ENCODE measurements at places on chromosomes 3 and 15.

GRCh38 chr3:141894524-141895176 is 18.2 kb downstream of the ATP1B3 start:
- no peak for DNase-seq

DNA sequence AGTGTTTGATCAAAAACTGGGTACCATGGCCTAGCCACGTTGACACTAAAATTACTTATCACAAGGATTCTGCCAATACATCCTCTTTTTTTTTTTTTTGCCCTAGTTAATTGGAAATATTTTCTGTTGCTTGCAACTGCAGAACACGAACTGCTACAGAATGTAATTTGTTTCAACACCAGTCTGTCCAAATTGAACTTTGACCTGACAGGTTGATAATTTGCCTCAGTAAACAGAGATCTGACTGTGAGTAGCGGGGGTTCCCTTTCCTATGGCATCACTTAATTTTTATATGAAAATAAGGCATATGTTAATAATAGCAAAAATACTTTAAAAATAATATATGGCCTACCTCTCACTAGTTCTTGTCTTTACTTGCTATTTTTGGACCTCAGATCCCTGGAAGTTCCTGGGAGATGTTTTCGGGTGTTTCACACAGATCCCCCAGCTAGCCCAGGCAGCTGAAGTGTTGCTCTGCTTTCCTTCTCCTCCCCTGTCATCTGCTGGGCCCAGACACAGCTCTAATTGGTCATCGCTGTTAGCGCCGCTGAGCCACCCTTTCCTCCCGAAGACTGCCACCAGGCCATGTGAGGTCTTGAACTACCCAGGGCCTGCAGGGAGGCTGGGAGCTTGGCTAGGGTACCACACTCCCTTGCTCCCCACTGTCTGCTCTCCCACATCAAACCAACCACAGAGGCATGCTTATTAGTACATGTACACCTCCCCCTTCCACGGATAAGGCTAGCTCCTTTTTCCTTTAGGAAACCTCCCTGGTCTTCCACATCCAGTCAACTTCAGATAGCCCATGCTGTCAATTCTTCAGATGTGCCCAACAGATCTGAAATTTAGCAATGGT is 89.8 kb upstream of the RNF7 start:
- DNase-seq, result no peak

GRCh38 chr15:57477736-57478522 is 101.6 kb downstream of the CGNL1 start:
- peak; percentile 24 for DNase-seq

DNA sequence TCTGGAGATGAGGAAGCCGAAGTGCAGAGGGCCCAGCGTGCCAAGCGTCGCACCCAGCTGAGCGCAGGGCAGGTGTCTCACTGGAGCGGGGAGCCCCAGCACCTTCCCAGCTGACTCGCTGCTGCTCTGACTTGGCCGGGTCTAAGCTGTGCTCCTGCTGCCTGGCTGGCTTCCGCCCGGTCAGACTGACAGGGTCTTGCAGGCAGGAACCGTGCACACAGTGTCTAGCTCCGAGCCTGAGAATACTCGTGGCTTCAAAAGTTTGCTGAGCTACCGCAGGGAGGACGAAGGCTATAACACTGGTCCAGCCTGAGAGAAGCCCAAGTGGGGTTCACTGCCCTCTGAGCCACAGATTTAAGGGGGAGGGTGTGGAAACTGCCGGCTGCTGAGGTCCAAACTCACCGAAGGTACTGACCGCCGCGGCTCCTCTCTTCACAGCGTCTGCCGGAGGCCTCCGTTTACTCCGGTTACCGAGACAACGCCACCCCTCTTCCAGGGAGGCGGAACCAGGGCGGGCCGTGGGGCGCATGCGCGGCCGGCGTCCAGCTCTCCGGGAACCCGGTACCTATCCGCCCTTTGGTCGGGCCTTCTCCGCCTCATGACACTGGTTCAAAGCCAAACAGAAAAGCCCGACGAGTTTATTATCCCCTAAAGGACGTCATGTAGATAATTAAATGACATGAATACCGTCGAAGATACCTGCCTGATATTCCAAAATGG is at the start of gene CFAP44:
CFAP44 (minus strand) TSS at position 443 of the 720 bp plus-strand sequence. CDS start 7,829 bp downstream, outside the sequence.
- DNase-seq, result peak; percentile 16

DNA sequence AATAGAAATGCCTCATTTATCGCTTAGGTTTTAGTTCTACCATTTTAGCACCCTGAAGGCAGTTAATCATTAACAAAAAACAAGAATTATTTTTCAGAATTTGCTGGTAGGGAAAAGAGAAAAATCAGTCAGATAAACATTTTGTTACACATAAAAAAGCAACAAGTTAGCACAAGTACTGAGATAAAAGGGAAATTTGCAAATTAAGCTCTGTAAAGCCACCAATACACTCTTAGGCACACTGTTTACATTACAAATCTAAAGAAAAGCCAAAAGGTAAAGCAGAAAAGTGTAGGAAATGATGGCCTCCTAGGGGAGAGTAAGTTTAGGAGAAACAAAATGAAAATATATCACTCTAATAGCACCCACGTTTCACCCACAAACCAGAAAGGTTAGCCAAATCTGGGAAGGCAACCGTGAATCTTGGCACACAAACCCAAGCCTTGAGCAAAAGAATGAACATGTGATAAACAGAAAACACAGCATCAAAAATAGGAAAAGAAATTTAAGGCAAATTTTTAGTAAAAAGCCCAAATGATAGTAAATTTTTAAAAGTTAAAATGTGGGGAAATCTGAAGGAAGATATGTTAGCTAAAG is 1.6 kb upstream of the SATB1 start:
- DNase-seq, result no peak

DNA sequence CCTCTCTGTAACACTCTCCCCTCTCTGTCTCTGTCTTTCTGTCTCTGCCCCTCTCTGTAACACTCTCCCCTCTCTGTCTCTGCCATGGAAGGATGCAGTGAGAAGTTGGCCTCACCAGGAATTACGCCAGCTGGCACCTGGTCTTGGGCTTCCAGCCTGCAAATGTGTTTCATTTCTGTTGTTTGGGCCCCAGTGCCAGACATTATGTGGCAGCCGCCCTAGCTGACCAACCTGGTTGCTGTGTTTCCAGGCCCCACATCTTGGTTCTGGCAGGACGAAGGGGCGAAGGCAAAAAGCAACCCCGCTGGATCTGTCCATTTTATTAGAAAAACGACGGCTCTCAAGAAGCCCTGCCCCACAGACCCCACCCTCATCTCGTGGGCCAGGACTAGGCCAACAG is 5.2 kb upstream of the ZXDC start:
- DNase-seq, result no peak

- DNase-seq, result no peak
These were observed 40.2 kb downstream of the ROBO2 start for GRCh38 chr3:77079988-77080610.

GRCh38 chr15:77168616-77169015 is 97.7 kb upstream of the TSPAN3 start:
- no peak for DNase-seq

GRCh38 chr3:30538791-30539190 is 67.6 kb upstream of the TGFBR2 start:
- DNase-seq, result no peak

- no peak for DNase-seq
These were observed 436.8 kb upstream of the CNTN4 start for GRCh38 chr3:1661839-1662238.

- DNase-seq, result no peak
These were observed 8.6 kb downstream of the AQP9 start for GRCh38 chr15:58146749-58147148.

All from GM19239 (cell line).